Activated CD8-positive, alpha-beta memory T cell treated with anti-CD3 and anti-CD28 coated beads for 1 hour (primary cell): ENCODE measurements at places on chromosomes 16 and 17.
A peak's percentile ranks its signal among the peaks of the same experiment; 100 is the strongest.

GRCh38 chr16:70804153-70804733 lies 3.3 kb upstream of the VAC14 start:
- DNase-seq = no peak

DNA sequence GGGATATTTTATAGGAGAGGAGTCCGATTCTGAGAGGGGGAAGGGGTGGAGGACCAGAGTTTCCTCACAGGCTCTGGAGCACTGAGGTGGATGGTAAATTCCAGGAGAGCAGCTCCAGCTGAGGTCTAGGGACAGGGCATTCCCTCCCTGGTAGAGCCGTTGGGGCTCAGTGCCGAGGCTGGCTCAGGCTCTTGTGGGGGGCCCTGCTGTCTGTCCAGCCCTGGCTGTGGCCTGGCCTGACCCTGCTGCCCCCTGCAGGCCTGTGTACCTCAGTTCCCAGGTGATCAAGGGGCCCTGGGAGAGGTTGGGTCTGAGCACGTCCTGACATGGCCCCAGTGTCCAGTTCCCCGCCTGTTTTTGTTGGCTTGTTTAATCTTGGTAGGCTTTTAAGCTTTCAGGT lies 16.8 kb downstream of the ZNF750 start:
- DNase-seq = no peak

GRCh38 chr16:82605863-82606620 lies 20.7 kb upstream of the CDH13 start:
- no peak for DNase-seq

DNA sequence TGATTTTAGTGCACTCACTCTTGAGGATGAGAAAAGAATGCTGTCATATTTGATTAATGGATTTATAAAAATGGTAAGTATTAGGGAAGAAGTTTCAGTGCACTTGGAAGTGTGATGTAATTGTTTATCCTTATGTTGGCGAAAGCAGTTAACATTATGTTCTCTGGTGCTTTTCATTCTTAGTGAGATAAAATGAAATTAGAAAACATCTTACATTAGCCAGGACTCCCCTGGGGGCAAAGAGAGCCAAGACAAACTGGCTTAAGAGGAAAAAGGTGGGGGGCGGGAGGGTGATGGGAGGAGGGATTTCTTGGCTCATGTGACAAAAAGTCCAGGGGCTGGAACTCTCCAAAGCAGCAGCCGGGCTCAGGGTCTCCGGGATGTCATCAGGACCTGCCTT lies 73.2 kb downstream of the KNOP1 start:
- DNase-seq = no peak

DNA sequence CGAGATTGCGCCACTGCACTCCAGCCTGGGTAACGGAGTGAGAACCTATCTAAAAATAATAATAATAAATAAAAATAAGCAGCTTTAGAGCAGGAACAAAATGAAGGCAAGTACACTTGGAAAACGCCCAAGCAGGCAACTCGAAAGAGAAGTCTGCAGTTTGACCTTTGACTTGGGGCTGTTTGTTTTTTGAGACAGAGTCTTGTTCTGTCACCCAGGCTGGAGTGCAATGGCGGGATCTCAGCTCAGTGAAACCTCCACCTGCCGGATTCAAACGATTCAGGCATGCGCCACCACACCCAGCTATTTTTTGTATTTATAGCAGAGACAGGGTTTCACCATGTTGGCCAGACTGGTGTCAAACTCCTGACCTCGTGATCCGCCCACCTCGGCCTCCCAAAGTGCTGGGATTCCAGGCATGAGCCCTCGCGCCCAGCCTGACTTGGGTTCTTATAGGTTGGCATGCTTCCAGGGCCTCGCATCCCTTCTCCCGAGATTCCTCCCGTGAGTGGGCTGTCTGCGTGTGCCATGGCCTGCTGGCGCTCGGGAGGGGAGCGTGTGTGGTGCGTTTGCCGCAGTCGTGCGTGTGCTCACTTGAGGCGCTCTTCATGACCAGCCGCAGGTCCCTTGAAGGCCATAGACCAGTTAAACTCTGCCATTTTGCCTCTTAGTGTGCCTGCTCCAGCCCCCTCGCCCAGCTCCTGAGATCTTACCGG lies 18.4 kb upstream of the UBE2I start:
- DNase-seq = no peak

DNA sequence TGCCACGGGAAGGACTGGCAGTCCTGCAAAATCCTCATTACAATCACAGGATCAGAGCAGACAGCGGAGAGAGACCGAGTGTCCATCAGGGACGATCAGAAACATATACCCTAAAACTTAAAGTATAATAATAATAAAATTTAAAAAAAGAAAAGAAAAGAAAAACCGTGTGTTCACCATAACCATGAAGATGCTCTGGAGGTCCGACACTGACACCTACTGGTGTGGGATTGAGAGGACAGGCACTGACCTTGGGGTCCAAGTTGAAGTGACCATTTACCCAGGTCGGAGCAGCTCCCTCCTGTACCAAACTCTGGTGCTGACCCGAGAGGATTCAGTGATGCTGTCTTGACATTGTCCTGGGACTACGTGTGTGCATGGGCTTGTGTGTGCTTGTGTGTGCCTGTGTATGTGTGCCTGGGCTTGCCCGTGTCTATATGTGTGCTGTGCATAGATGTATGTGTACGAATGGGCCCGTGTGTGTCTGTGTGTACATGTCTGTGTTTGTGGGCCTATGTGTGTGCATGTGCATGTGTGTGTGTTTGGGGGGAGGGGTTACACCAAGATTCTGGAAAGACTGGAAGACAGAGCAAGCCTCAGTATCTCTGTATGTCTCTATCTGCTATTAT lies 10.0 kb upstream of the CD300LD start:
- no peak for DNase-seq

DNA sequence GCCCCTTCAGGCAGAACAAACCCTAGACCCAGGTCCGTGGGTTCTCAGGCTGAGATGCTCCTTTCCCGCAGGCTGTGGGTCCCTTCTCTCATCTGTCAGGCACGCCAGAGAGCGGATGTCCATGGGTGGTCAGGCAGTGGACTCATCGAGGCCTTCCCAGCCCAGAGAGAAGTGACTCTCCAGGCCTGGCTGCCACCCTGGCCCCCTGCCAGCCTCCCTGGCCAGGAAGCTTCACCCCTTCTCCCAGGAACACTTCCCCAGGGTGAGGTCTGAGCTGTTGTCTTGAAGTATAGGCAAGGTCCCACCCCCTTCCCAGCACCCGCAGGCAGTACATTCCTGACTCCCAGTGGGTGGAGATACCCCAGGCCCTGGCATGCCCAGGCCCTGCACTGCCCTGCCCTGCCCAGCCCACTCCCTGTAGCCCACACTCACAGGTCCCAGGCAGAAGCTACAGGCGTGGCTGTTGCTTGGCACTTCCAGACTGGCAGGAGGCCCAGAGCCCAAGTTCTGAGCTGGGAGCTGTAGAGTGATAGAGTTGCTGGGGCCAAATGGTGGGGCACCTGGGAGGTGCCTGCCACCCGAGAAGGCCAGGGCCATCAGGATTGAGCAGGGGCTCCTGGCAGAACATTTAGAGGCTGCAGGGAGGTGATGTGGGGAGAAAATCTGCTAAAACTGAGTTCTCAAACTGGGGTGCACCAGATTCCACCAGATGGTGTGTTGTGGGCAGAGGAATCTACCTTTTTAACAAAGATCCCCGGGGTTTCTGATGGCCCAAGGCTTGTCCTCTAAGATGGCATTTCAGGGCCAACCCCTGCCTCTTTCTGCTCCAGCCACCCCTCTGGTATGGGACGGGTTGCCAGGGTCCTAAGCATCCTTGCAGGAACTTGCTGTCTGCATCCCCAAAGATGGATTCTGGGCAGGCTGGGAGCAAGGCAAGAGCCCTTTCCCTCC lies 6.7 kb downstream of the ITGA3 start:
- DNase-seq = no peak

- no peak for DNase-seq
Observed at GRCh38 chr17:72294487-72294893, 173.7 kb downstream of the SOX9 start.

- DNase-seq = peak; percentile 40
Observed at GRCh38 chr16:58628845-58629732, 537 bp downstream of the CNOT1 start.

DNA sequence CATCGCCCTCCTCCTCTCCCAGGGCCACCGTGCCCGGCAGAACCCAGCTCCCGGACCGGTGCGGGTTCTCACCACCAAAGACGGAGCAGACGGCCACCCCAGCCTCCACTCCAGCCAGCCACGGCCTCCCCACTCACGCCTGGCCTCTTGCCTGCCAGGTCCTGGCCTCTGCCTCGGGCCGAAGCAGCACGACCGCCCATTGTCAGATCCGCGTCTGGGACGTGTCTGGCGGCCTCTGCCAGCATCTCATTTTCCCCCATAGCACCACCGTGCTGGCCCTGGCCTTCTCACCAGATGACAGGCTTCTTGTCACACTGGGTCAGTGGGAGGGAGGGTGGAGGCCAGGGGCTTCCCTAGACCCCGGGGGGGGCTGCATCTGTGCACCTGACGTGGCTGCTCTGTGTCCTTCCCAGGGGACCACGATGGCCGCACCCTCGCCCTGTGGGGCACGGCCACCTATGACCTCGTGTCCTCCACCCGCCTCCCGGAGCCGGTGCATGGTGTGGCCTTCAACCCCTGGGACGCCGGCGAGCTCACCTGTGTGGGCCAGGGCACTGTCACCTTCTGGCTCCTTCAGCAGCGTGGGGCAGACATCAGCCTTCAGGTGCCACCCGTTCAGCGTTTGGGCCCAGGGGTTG lies 6.6 kb upstream of the RHOT2 start:
- no peak for DNase-seq

DNA sequence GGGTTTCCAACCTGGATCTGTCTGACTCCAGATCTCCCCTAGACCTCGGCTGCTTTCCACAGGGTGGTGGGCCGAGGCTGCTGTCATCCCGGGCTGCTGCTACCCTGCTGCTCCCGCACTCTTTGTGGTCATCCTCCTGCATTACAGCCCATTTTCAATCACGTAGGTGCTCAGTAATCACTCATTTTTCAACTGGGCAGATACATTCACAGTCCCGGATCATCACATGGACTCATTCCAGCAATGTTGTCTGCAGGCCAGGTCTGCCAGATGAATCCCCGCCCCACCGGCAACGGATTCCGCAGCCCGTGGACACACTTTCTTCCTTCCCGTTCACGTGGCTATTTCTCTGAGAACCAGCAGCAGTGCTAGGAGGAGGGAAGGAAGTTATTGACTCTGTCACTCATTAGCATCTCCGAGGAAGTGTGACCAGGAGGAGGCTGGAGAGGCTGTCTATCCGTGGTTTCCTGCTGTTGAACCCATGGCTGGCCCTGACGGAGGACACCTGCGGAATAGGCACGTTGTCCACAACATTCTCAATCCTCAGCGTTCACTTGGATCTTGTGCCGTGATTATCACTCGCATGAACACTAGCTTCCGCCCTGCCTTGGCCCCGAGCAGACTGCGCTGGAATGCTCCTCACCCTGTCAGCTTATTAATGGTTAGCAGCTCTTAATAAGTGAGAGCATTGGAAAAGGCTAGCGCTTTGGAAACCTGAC lies 14.7 kb upstream of the ZCCHC14 start:
- no peak for DNase-seq

DNA sequence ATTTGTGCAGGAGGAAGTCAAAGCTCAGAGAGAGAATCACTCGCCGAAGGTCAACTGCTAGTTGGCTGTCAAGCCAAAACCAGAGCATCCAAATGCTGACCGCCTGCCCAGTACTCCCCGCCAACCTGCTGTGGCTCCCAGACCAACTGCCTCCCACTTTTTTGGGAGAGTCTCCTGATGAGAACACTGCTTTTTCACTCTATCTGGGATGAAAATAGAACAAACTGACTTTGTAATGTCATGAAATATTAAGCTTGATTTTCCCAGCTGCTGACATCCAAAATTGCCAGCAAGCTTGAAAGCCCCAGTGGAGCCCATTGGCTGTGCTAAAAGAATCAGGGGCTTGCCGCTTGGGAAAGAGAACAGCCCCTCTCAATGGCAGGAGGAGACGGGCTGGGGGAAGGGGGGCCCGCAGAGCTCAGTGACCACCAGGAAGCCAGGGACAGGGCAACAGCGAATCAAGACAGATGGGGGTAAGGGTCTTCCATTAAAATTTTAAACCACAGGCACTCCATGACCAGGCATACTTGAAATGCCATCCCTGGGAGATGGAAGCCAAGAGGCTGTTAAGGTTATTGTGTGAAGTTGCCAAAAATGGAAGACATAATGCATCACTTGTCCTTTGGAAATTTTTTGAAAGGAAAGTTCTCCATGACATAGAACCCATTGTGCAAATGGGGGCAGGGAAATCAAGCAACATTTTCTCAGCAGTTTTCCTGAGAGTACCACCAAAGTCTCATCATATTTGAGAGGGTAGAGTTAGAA lies 125.7 kb upstream of the CDH5 start:
- no peak for DNase-seq

GRCh38 chr17:82064433-82065192 lies 991 bp downstream of the DUS1L start:
- no peak for DNase-seq

DNA sequence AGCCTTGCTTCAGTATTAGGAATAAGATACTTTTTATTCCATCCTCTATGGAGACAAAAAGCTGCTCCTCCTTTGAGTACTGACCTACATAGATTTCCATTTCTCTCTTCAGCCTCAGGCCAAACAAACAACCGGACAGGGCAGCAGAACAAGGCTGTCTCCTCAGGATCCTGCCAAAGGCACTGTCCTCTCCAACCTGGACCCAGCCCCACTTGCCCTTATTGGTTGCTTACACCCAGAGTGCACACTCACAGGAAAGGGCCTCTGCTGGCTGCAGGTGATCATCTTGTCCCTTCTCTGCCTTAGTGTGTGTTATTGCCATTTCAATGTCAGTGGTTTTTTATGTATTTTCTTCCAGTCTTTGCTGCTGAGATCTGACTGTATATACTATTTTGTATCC lies 26.6 kb downstream of the LIG3 start:
- DNase-seq = no peak

DNA sequence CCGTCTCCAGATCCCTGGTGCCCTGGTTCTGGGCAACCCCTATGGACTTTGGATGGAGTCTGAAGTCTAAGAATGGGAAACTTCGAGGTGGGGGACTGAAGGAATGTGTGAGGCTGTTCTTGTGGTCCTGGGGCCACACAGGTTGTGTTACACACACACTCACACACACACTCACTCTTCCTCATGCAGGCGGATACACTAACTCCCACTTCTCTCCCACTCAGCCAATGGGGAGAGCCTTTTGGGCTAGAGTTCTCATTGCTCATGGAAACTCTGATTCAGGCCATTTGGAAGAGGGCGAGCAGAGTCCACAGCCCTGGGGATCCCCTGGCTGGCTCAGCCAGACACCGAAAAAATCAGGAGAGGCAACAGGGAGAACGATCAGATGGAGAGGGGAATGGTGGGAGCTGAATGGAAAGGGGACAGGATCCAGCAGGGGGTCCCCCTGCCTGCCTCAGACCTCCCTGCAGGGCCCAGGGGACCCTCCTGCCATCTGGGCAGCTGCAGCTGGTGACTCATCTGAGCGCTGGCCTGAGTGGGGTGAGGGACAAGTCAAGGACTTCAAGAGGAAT lies 9.1 kb downstream of the IGFBP4 start:
- DNase-seq = no peak

DNA sequence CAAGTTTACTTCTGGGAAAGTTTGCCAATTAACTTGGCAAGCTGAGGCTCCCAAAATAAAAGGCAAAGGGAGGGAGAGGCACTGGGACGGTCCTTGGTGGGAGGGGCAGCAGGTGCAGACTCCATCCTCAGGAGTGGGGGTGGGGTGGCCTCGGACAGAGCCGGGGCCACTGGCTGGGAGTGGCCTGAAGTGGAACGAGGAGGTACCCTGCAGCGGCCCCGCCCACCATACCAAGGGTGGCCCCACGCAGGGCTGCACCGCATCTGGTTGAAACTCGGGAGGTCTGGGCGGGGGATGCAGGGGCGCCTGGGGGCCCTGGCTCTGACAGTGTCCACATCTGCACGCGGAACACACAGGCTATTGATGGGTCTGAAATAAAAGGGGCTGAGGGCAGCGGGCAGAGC lies 42.4 kb upstream of the SLC38A10 start:
- DNase-seq = no peak
